ENCODE measurements at places on chromosomes 7 and 10.

DNA sequence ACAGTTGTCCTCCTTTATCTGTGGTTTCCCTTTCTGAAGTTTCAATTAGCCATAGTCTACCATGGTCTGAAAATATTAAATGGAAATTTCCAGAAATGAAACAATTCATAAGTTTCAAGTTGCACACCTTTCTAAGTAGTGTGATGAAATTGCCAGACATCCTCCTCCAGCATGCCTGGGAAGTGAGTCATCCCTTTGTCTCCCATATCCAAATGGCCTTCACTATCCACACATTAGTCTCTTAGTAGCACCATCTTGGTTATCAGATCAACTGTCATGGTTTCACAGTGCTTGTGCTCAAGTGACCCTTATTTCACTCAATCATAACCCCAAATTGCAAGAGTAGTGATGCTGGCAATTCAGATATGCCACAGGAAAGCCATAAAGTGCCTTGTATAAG is 83.4 kb upstream of the PPP1R9A start:
- no peak for DNase-seq

- no peak for DNase-seq
These were observed 69.4 kb upstream of the GSDME start for GRCh38 chr7:24826662-24827020.

GRCh38 chr7:100059251-100059739 is 9.7 kb downstream of the ZSCAN21 start:
- no peak for DNase-seq

- no peak for DNase-seq
These were observed 5.3 kb downstream of the PSAP start for GRCh38 chr10:71845410-71846405.

DNA sequence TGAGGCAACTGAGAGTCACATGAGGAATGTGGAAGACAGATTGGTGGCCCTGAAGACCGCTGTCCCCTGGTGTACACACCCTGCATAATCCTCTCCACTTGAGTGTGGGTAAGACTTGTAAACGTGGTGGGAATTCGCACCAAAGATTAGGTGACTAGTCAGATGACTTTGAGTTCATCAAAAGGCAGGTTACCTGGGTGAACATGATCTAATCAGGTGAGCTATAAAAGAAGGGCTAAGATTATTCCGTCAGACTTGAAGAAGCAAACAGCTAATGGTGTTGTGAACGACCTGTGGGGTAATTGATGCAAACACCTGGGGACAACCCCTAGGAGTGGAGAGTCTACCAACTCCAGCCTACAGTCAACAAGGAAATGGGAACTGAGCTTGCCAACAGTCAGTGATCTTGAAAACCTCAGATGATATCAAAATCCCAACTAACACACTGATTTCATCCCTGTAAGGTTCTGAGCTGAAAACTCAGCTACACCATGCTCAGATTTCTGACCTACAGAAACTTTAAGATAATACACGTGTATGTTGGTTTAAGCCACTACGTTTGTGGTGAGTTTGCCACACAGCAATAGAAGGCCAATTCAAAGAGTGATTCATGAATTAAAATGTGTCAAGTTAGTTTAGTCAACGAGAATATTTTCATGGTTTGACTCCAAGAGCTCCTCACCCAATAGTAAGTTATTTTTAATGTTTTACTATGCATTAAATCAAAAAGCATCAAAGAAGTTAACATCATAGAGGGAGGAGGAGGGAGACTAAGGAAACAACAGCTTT is 16.7 kb downstream of the PRTFDC1 start:
- DNase-seq: no peak

GRCh38 chr7:116691664-116692063 is 19.7 kb downstream of the MET start:
- no peak for DNase-seq
